ENCODE measurements at places on chromosomes 4 and X.

DNA sequence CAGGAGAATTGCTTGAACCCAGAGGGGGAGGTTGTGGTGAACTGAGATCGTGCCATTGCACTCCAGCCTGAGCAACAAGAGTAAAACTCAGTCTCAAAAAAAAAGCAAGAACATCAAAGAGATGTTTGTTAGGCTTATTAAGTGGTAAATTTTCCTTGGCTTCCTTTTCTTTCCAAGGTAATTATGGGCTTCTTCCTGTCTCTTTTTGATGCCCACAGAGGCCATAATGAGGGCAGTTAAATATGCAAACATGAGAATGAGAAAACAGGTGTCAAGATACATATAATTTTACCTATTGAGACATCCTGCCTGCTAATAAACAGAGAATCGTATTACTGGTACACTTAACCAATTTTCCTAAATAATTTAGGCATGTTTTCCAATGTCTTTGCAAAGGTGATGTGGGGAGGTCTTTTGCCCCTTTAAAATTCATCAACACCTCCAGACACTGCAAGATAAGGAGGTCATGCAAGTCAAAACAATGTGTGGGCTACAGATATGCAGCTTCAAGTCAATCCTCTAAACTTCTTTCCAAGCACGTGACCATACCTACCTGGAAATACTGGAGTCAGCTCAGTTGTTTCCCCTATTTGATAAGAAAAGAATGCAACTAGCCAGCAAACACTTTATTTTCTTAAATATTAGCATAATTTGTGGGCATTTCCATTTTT lies 2.7 kb downstream of the SLC39A8 start:
- no peak for DNase-seq

DNA sequence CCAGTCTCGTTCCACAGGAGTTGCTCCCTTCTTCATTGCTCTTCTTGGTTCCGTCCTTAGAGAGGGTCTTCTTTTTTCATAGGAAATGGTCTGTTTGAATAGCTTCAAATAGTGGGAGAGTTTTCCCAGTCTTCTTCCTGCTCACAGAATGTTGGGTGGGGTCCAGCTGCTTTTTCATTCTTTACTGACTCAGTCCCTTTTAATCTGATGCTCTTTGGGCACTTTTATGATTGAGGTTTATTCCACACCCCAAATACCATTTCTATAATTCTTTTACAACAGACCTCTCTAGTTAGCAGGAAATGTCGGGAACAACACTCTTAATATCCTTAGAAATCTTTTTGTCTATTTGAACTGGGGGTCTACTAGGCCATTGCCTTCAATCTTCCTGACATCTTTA lies 239.5 kb downstream of the PRDM5 start:
- no peak for DNase-seq

- DNase-seq = no peak
Observed at GRCh38 chrX:70026112-70026850, 23.5 kb downstream of the AWAT2 start.

- DNase-seq = no peak
Observed at GRCh38 chr4:77126809-77127208, 30.2 kb upstream of the CCNG2 start.

- no peak for DNase-seq
Observed at GRCh38 chr4:23333556-23333945, 556.3 kb downstream of the PPARGC1A start.

- DNase-seq = no peak
Observed at GRCh38 chr4:97812768-97813167, 330.5 kb downstream of the STPG2 start.

DNA sequence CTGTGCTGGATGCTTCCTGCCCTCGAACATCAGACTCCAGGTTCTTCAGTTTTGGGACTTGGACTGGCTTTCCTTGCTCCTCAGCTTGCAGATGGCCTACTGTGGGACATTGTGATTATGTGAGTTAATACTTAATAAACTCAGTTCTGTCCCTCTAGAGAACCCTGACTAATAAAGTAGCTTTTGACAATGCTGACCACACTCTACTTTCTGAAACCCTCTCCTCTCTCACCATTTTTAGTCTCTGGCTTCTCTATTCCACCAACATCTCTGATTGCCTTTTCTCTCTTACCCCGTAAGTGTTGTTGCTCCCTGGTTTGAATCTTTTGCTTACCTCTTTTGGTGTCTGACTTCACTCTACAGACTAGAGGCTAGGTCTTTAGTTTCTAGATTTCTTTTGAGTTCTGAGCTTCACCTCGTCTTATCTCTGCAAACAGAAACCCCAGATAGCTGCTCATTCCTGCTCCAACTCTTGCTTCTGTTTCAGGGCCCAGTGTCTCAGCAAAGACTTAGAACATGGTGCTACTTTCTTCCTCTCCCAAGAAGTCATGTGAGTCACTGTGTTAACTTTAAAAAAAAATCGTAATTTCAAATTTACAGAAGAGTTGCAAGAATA lies 11.4 kb downstream of the TMSB4X start:
- DNase-seq = no peak

- DNase-seq = no peak
Observed at GRCh38 chrX:65587616-65588526, 53.3 kb upstream of the LAS1L start.

DNA sequence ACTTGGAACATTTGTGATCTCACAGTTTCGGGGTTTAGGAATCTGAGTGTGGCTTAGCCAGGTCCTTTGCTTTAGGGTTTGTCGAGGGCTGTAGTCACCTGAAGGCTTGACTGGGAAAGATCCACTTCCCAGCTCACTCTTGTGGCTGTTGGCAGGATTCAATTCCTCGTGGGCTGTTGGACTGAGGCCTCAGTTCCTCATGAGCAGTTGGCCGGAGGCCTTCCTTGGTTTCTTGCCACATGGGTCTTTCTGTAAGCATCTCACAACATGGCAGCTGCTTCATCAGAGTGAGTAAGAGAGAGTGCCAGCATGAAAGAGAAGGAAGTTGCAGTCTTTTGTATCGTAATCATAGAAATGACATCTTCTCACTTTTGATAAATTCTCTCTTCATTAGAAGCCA lies 11.1 kb downstream of the TXLNG start:
- no peak for DNase-seq

DNA sequence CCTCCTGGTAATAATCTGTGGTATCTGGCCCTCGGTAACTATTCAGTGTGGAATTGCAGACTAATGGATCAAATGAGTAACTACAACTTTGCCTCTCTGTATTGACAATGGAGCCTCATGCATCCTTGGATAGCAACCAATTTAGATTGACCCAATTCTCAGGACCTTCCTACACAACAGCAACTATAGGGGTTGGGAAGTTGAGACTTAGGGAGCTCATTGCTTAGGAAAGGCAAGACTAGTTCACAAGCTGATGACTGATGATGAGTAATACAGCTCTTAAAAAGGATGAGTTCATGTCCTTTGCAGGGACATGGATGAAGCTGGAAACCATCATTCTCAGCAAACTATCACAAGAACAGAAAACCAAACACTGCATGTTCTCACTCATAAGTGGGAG lies 47.5 kb upstream of the KLHL13 start:
- DNase-seq = no peak

GRCh38 chr4:172650758-172651530 lies 517.7 kb upstream of the GALNT7 start:
- no peak for DNase-seq

All from progenitor cell of endocrine pancreas (in vitro differentiated cells).